ENCODE measurements at places on chromosomes 11 and 22.

- DNase-seq = no peak
Measured at GRCh38 chr11:102166175-102167064, 56.2 kb downstream of the YAP1 start.

DNA sequence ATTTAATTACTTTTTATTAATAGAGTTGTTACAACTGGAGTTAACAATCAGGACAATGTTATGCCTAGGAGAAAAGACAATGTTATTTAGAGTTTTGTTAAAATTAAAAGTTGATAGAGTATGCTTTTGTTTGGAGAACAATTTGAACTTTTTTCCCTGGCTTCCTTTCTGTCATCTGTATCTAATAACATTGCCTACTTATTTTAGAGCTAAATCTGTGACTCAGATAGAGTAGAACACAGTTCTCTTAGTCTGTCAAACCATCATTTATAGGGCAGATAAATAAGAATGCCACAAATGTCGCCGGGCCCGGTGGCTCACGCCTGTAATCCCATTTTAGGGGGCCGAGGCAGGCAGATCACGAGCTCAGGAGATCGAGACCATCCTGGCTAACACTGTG lies 28.9 kb upstream of the YAP1 start:
- DNase-seq = no peak

- no peak for DNase-seq
Measured at GRCh38 chr11:60077216-60077817, 11.1 kb upstream of the MS4A2 start.

DNA sequence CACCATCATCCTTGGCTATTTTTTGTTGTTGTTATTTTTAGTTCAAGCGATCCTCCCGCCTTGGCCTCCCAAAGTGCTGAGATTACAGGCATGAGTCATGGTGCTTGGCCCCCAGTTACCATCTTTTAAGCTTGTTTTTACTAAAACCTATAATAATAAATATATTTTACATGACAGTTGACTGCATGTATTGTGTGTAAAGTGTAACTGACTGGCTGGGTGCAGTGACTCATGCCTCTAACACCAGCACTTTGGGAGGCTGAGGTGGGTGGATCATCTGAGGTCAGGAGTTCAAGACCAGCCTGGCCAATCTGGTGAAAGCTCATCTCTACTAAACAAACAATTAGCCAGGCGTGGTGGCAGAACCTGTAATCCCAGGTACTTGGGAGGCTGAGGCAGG lies 386.2 kb downstream of the TENM4 start:
- DNase-seq = no peak

DNA sequence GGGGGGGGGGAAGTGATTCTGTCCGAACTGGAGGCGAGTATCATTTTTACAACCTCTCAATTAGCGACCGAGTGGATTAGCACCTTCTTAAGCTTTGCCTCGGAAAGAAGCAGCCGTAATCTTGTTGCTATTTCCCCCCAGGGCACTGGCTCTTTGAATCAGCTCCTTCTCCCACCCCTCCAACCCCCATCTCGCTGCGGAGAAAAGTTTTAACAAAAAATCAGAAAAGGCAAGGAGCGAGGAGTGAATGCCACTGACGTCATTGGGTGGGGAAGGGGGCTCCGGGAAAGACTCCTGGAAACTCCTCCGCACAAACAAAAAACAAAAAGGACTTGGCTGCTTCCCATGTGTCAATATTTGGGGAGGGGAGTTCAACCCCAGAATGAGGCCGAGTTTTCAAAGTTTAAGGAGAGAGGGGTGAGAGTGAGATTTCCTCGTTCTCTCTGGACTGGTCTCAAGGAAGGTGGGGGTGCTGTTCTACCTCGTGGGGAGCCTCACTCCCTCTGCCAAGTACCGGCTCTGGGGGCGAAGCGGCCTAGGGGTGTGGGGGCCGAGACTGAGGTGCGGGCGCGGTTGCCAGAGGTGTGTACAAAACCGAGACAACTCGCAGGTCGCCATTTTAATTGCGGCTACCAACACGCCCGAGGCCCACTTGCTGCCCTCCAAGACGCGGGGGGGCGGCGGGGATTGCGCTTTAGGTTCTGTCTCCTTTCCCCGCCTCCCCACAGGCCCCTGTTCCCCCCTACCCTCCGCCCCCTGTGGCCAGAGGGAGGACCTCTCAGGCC lies 2.5 kb upstream of the PAX6 start:
- DNase-seq = no peak

DNA sequence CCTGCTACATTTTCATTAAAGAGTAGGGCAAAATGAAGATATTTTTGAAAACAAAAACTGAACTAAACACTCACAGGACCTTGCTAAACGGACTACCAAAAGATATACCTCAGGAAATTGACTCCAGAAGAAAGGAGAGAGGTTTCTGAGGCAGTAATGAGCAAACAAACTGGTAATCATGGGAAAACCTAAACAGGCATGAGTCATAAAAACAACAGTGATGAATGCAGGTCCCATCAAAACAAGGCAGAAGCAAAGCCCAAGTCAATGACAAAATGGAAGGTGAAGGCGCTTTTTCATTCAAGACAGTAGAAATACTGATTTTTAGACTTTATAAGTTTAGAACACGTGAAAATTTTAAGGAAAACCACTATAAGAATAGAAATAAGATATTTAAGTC lies 104.5 kb downstream of the EFCAB6 start:
- no peak for DNase-seq

All from hematopoietic multipotent progenitor cell treated with erythropoietin and hydrocortisone succinate and interleukin-3 and kit ligand, for 17 days (in vitro differentiated cells).